Neural crest cell (in vitro differentiated cells): ENCODE measurements at places on chromosomes 7 and 10. TPM values are rescaled to one million over a fixed set of nuclear protein-coding genes. Genes with fewer than 3 reads are reported as not detected.
A peak's percentile ranks its signal among the peaks of the same experiment; 100 is the strongest.

PDZD7 gene
- 0.50 and 0.68 TPM in 2 replicates for total RNA-seq

PRRT4 gene
- 3.1 and 3.3 TPM in 2 replicates for total RNA-seq

HGF gene
- 0.05 and 0.14 TPM in 2 replicates for total RNA-seq

ZNF365 gene
- total RNA-seq = 1.0 and 1.1 TPM in 2 replicates

HABP2 gene
- not detected in 2 replicates for total RNA-seq

AGBL3 gene
- total RNA-seq = 3.5 and 5.5 TPM in 2 replicates

CRPPA gene
- total RNA-seq = 4.0 and 4.8 TPM in 2 replicates

PRR15 gene
- total RNA-seq = 0.41 TPM in 1 of 2 replicates, not detected in the other

ELN gene
- total RNA-seq = 0.41 and 1.0 TPM in 2 replicates

- no peak for DNase-seq
Observed at GRCh38 chr7:98286093-98286539, 4.6 kb downstream of the BRI3 start.

GRCh38 chr10:35089611-35090161 lies 455 bp downstream of the CUL2 start:
- DNase-seq = no peak

- no peak for DNase-seq
Observed at GRCh38 chr7:152850420-152850819, 90.9 kb downstream of the ACTR3B start.

- DNase-seq = no peak
Observed at GRCh38 chr7:77993838-77994237, 195.3 kb downstream of the PHTF2 start.

DNA sequence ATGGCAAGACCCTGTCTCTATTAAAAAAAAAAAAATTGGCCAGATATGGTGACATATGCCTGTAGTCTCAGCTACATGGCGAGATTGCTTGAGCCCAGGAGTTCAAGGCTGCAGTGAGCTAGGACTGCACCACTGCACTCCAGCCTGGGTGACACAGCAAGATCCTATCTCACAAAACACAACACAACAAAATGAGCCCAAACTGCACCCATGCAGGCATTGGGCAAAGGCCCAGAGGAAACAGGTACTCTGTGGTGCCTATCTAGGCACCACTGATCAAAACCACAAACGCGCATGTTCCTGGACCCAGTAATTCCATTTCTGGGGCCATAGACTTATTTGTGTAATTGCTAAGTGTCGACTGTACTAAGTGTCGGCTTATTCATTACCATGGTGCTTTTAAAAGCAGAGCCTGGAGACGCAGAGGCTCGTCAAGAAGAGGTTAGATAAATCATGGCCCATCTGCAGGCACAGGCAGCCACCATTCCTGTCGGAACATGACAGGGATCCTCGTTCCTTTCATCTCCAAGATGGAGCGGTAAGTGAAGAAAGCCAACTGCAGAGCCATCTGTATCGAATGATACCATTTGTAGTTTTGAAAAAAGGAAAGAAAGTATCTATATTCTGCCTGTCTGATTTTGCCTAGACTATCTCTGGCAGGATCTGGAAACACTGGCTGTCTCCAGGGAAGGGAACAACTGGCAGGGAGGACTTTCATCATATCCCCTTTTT lies 160.4 kb upstream of the RHEB start:
- no peak for DNase-seq

DNA sequence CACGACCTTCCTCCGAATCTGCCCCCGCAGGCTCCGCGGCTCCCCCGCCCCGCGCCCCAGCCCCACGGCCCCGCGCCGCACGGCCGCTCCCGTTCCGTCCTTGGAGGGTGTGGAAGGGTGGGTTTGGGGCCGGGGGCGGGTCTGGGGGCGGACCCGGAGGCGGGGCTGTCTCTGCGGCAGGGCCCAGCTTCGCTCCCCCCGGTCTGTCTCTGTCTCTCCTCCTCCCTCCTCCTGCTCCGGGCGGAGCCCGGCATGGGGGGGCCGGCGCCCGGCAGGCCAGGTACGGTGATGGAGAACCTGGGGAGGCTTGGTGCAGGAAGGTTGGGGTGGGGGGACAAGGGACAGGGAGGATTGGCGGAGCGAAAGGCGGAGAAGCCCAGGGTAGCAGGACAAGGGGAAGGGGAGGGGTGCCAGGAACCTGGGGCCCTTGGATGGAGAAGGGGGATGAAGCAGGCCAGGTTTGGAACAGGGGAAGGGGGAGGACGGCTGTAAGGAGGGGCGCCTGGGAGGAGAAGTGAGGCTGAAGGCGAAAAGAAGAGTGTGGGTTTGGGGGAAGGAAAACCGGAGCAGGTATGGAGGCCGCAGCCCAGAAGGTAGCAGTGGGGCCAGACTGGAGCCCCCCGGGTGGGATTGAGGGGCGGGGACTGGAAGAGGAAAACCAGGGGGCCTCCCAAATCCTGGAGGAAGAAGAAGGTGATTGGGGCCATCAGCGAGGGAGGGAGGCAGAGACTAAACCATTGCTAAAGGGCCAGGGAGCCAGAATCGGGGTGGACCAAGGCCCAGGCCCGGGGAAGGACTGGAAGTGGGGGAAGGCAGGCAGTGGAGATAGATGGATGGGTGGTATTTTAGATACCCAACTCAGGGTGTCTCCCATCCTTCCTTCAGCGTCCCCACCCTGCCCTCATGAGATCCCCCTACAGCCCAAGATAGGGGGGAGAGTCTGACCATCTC lies at the start of gene NYAP1:
Gene NYAP1, plus strand, starts transcription at position 206 of the 951 bp plus-strand sequence. CDS start 1,385 bp downstream, outside the sequence.
- DNase-seq = no peak

GRCh38 chr10:27741173-27742091 lies 4.2 kb downstream of the MKX start:
- DNase-seq = no peak

GRCh38 chr10:113232928-113233511 lies 283.0 kb downstream of the TCF7L2 start:
- DNase-seq = no peak

- no peak for DNase-seq
Observed at GRCh38 chr7:123987445-123987844, 45.4 kb downstream of the TMEM229A start.

DNA sequence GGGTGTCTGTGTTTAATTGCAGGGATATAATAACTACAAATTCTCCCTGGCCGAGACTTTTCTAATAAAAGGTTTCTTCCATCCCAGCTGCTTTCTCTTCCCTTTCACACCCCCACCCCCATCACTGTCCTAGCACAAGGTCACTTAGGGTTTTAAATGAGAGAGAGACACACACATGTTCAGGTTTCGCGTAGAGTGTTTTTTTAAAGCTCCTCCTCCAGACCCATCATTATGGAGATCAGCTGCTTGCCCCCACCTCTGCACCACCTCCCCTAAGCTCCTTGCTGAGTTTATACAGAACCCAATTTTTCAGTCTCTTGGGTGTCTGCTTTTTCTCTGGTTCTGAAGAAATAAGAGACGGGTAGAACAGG lies 18.6 kb downstream of the LRMDA start:
- DNase-seq = no peak

- DNase-seq = no peak
Observed at GRCh38 chr7:54778166-54778565, 19.2 kb upstream of the SEC61G start.

DNA sequence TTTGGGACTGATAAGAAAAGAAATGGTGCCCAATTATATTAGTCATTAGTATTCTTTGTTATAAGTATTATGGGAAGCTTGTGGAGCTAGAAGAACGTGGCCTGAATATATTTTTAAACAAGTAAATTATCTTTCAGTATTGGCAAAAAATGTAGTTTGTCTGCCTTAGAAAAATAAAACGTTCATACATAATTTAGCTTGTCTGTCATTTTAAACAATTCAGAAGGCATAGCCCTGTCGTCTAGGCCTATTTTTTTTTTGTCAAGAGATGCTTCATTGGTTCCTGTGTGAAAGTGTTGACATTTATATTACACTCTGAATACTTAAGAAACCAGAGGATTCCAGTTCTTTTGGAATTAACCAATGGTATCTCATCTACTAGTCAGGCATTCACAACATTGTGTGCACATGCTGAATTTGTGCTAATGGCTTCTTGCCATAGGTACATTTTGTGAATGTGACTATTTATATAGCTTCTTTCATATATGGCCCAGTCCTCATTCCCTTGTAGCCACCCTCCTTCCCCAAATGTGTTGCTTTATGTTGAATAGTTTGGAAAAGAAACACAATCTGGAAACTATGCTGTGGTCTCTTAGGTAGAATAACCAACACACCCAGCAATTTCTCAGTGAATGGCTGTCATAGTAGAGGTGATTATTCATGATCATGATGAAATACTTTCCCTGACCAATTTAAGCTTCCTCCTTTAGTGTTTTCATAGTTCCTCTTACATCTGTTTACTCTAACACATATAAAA lies 435.8 kb downstream of the EXOC4 start:
- no peak for DNase-seq

DNA sequence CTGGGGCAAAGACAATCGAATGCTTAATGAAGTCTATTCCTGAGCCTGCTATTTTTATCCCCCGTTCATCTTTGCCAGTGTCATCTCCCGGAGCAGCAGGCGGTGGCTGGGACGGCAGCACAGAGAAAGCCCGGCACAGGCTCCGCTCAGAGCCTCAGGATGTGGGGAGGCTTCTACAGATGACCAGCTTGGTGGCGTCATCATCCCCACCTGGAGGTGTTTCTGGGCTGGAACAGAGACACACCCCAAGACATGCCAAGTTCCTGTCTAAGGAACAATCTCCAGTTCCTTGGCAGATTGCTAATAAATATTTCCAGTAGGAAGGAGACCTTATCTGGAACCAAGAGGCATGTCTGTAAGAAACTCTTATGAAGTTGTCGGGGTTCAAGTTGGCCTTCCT lies 552.4 kb upstream of the MGMT start:
- no peak for DNase-seq

DNA sequence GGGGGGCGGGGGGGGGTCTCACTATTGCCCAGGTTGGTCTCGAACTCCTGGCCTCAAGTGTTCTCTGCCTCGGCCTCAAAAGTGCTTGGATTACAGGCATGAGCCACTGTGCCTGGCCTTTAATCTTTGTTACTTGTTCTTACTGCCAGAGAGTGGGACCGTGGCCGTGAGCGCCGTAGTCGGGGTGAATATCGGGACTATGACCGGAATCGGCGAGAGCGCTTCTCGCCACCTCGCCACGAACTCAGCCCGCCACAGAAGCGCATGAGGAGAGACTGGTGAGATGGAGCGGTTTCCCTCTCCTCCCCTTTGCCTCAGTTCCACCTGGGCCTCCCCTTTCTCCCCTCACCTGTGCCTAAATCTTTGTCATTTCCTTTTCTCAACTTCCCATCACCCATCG lies 6.2 kb downstream of the SRRT start:
- no peak for DNase-seq

DNA sequence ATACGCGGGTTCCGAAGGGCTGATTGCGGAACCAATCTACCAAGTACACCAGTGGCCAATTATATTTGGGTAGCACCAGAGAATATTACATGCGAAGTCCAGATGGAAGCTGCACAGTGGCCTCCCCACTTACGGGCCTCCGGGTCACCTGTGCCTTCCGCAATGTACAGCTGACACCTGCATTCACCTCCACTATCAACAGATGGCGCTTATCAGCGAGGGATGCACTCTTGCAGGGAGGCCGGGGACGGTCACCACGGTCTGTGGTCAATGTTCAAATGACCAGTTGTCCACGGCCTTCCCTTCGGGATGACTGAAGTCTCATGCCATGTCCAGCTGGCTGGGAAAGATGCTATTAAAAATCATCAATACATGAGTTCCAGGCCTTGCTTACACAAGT lies 47.6 kb downstream of the SLIT1 start:
- no peak for DNase-seq

- DNase-seq = no peak
Observed at GRCh38 chr10:101114646-101115045, 16.5 kb upstream of the TLX1 start.

DNA sequence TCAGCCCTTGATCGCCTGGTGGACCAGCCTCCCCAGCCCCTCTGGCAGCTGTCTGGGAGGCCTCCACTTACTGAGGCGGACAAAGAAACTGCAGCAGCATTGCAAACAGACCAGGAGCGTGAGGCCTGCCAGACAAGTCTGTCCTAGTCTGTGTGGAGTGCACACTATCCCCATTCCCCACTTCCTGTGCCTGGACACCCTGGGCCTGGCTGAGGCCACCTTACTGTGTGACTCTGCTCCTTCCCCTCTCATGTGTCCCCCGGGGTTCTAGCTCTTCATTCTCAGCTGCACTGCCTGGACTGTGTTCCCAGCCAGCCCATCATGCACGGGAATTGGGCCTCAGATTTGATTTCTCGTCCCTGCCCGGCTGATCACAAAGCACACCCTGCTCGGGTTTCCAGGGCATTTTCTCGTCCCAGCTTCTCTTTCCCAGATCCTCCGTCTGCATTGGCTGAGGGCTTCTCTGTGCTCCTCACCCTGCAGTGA lies 16.7 kb upstream of the C10orf90 start:
- DNase-seq = no peak

GRCh38 chr10:103585011-103585405 lies 91.5 kb downstream of the NEURL1 start:
- DNase-seq = no peak

GRCh38 chr10:92829786-92830377 lies 18.4 kb upstream of the EXOC6 start:
- no peak for DNase-seq

- no peak for DNase-seq
Observed at GRCh38 chr7:95205665-95206225, 118.6 kb downstream of the PON1 start.

GRCh38 chr10:9297580-9297979 lies 1243.1 kb downstream of the GATA3 start:
- DNase-seq = no peak

- peak; percentile 40 for DNase-seq
Observed at GRCh38 chr7:98217623-98218582, 6.7 kb downstream of the BHLHA15 start.

GRCh38 chr10:124626759-124627380 lies 117.3 kb downstream of the FAM53B start:
- no peak for DNase-seq

DNA sequence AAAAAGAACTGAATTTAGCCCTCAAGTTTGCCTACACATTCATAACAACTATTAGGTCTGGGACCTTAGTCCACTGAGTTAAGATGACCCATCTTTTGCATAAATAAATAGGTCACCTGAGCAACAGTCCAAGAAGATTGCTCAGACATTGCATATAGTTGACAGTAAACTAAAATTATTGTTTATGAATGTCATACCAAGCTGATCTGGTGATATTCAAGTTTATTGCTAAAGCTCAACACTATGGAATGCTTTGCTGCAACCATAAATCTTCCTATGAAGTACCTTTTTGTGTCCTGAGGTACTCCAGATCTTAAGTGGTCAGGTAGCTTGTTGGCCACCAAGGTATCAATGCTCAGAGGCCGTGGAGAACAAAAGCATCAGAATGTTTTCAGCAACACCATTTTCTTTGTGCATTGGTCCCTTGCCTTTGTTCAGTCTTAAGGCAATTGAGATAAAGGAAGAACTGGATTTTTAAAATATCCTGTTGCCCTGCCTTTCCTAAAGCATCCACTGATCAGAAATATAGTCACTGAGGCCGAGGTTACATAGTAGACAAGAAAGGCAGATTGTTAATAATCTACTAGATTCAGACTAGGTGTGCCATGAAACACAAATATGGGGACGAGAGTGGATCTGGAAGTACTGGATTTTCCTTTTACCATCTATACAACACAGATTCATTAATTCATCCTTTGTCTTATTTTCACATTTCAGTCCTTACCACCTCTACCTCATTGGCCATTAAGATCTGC lies 321.3 kb downstream of the PTEN start:
- no peak for DNase-seq

- DNase-seq = no peak
Observed at GRCh38 chr10:58776568-58777318, 264.1 kb downstream of the BICC1 start.

- no peak for DNase-seq
Observed at GRCh38 chr10:102691285-102692066, 22.7 kb downstream of the ARL3 start.
